ENCODE measurements at places on chromosomes 1 and 21. TPM values are rescaled to one million over a fixed set of nuclear protein-coding genes. Genes with fewer than 3 reads are reported as not detected.
A peak's percentile ranks its signal among the peaks of the same experiment; 100 is the strongest.

- H3K36me3 ChIP-seq: no peaks in the 10 kb centered on the region
- H3K4me1 ChIP-seq: no peaks in the 10 kb centered on the region
- DNase-seq: no peak
Observed at GRCh38 chr1:222790520-222790919, 24.3 kb upstream of the DISP1 start.

DNA sequence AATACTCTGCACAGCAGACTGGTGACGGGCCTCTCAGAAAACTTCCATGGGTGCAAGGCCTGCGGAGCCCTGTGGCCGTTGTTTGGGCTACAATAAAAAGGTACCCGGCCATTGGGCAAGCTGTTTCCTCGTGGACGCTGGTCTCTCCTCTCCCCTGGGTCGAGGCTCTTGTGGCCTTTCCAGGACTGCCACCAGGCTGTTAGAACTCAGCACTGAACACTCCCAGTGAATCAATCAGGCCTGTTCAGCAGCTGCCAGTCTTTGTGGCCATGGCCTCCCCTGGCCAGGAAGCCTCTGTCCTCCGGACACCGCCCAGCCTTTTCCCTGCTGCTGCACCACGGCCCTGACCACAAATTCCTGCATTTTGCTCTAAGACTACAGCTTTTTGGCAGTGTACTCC is 33.0 kb upstream of the ACTRT2 start:
- no peak overlapping the region for H3K27ac ChIP-seq
- no peak for DNase-seq

GRCh38 chr1:48093696-48094528 is 96.7 kb upstream of the TRABD2B start:
- H3K36me3 ChIP-seq: no peaks in the 10 kb centered on the region
- no peaks in the 10 kb centered on the region for H3K4me1 ChIP-seq
- H3K27me3 ChIP-seq: peaks cover 11% of the 10 kb centered on the region
- no peak overlapping the region for H3K4me3 ChIP-seq
- DNase-seq: peak; percentile 96

- no peak overlapping the region for H3K27ac ChIP-seq
- no peak overlapping the region for H3K4me3 ChIP-seq
- H3K4me1 ChIP-seq: no peaks in the 10 kb centered on the region
- DNase-seq: no peak
Observed at GRCh38 chr1:220151454-220151853, 57.5 kb downstream of the IARS2 start.

DNA sequence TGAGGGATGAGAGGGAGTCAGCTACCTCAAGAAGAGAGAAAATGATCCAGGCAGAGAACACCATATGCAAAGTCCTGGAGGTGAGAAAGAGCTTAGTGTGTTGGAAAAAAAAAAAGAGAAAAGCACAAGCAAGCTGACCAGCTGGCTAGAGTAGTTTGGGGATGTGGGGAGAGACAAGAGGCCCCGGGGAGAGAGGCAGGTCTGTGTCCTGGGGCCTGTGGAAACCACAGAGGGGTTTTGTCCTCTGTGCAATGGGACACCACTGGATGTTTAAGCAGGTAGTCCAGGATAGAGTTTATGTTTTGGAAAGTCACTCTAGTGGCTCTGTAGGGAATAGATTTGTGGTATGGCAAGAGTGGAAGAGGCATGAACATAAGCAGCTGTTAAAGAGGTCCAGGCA is 14.4 kb upstream of the CHI3L1 start:
- H3K27ac ChIP-seq: no peak overlapping the region
- DNase-seq: no peak
- H3K4me3 ChIP-seq: no peak overlapping the region
- no peaks in the 10 kb centered on the region for H3K27me3 ChIP-seq
- no peaks in the 10 kb centered on the region for H3K36me3 ChIP-seq

DNA sequence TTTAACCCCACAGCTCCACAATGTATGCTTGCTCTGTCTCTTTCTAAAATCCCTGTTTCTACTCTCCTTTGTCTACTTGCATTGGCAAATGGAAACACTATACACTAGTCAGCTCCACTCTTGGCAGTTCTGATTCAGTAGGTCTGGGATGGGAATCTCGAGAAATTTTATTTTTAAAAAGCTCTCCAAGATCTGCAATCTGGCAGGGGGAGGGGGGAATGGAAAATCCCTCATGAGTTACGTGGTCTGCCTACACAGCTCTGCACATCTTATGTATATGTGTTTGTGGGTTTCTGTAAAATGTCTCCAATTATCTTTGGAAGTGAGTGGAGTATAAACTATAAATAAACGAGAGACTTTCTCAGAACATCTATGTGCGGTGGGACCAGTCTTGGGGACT is 9.9 kb upstream of the GALNT2 start:
- H3K27ac ChIP-seq: no peak overlapping the region
- no peak overlapping the region for H3K4me3 ChIP-seq
- no peaks in the 10 kb centered on the region for H3K36me3 ChIP-seq
- no peaks in the 10 kb centered on the region for H3K27me3 ChIP-seq
- DNase-seq: no peak
- no peaks in the 10 kb centered on the region for H3K4me1 ChIP-seq

GRCh38 chr1:30890502-30891226 is 17.9 kb downstream of the SDC3 start:
- peaks cover 4% of the 10 kb centered on the region for H3K4me1 ChIP-seq
- H3K36me3 ChIP-seq: no peaks in the 10 kb centered on the region
- no peak overlapping the region for H3K27ac ChIP-seq
- no peaks in the 10 kb centered on the region for H3K27me3 ChIP-seq
- H3K4me3 ChIP-seq: no peak overlapping the region

- H3K27me3 ChIP-seq: no peaks in the 10 kb centered on the region
- H3K36me3 ChIP-seq: no peaks in the 10 kb centered on the region
- DNase-seq: no peak
- no peak overlapping the region for H3K4me3 ChIP-seq
- H3K27ac ChIP-seq: no peak overlapping the region
Observed at GRCh38 chr1:51559501-51559900, 40.4 kb upstream of the EPS15 start.

DNA sequence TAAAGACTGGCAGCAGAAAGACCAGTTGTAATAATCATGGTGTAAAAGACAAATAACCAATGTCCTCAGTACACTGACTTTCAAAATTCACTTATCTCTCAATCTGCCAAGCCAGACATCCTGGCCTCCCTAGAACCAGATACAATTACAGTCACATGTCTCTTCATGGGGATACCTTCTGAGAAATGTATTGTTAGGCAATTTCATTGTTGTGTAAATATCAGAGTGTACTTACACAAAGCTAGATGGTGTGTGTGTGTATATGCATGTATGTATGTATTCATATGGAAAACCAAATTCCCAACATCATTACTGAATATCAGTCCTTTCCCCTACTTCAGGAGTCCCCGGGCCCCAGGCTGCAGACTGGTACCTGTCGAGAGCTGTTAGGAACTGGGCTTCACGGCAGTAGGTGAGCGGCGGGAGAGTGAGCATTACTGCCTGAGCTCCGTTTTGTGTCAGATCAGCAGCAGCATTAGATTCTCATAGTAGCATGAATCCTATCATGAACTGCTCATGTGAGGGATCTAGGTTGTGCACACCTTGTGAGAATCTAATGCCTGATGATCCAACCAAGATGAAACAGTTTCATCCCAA is 65.3 kb upstream of the ZNF326 start:
- H3K4me3 ChIP-seq: no peak overlapping the region
- H3K27ac ChIP-seq: no peak overlapping the region
- peaks cover 14% of the 10 kb centered on the region for H3K36me3 ChIP-seq
- H3K4me1 ChIP-seq: no peaks in the 10 kb centered on the region
- H3K27me3 ChIP-seq: no peaks in the 10 kb centered on the region
- DNase-seq: no peak

GRCh38 chr1:186214791-186215190 is 160.3 kb downstream of the TPR start:
- H3K4me3 ChIP-seq: no peak overlapping the region
- H3K36me3 ChIP-seq: no peaks in the 10 kb centered on the region
- no peak overlapping the region for H3K27ac ChIP-seq
- no peaks in the 10 kb centered on the region for H3K27me3 ChIP-seq
- no peaks in the 10 kb centered on the region for H3K4me1 ChIP-seq

GRCh38 chr1:51324251-51325010 is 5.9 kb downstream of the TTC39A start:
- peaks cover 16% of the 10 kb centered on the region for H3K4me1 ChIP-seq
- H3K4me3 ChIP-seq: no peak overlapping the region
- peaks cover 6% of the 10 kb centered on the region for H3K27me3 ChIP-seq
- H3K36me3 ChIP-seq: no peaks in the 10 kb centered on the region
- H3K27ac ChIP-seq: no peak overlapping the region

GPR25 gene
- not detected for total RNA-seq

FAM151A gene
- not detected for total RNA-seq

FCRL6 gene
- not detected for total RNA-seq

MYBPH gene
- not detected for total RNA-seq

HCRTR1 gene
- total RNA-seq: not detected

ANKRD65 gene
- 1.7 TPM for total RNA-seq

OR2T2 gene
- total RNA-seq: not detected

Data from endodermal cell (in vitro differentiated cells).